ENCODE measurements at places on chromosomes 16 and 17. TPM values are rescaled to one million over a fixed set of nuclear protein-coding genes. Genes with fewer than 3 reads are reported as not detected.

GRCh38 chr17:6140188-6140587, 70.0 kb downstream of the WSCD1 start:
- DNase-seq, result no peak

DNA sequence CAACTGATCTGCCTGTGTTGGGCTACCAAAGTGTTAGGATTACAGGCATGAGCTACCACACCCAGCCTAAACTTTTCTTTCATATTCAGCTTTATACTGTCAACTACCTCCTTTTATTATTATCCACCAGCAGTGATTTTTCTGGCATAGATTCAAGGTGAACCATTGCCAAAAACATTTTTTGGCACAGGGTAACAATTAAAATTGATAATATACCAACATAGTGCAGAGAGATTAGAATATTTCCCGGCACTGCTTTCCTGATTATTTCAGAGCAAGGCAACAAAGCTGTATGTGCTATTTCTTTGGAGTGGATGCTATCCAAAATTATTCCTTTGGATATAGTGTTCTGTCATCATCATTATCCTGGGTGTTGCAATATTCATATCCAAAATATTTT, 781.6 kb upstream of the SOX9 start:
- no peak for DNase-seq

DNA sequence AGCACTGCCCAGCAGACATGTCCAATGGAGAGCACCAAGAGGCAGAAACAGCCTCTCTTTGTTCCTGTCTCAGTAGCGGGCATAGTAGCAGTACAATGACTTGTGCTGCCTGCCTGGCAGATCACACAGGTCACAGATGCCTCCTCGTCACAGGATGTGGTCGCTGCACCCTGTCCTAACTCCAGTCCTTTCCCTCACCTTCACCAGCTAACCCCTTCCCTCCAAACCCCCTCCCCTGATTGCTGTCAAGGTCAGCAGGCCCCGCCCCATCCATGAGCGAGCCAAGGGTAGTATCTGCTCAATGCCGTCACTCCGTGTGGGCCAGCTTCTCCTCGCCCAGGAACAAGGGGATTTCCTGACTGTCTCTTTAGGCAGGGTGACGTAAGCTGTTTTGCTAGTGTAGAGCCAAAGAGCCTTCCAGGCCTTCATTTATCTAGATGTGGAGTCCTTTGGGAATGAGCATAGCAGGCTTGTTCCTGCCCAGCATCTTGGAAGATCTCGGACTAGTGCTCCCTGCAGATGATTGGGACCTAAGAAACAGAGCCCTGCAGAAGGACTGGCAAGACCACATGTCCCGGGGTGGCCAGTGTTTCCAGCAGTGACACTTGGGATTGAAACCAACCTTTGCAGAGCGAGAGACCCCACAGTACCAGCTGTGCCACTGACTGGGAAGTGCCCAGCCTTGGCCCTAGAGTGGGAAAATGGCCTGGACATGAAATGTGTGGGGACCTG, 75.9 kb upstream of the TNRC6C start:
- DNase-seq, result peak; percentile 26

- no peak for DNase-seq
Observed at GRCh38 chr16:10950393-10950792, 6.0 kb downstream of the CLEC16A start.

GRCh38 chr16:89346869-89347268, 129.4 kb downstream of the ZNF778 start:
- no peak for DNase-seq

- no peak for DNase-seq
Observed at GRCh38 chr16:85768199-85768598, 17.3 kb upstream of the C16orf74 start.

DNA sequence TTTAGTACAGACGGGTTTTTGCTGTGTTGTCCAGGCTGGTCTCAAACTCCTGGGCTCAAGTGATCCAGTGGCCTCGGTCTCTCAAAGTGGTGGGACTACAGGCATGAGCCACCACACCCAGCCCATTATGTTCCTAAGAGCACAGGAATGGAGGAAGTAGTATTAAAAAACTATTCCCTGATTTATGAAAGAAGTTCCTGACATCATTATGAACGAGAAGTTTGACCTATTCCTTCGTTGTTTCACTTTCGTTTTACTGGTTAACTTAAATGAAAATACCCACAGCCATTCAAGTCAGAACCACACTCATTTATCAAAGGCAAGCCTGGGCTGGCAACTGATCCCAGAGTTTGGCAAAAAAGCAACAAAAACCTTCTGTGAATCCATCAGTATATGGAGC, 13.5 kb upstream of the CBX4 start:
- DNase-seq, result no peak

- no peak for DNase-seq
Observed at GRCh38 chr16:76577003-76577402, 299.8 kb downstream of the CNTNAP4 start.

GRCh38 chr17:1957037-1957436, 68.1 kb downstream of the RTN4RL1 start:
- no peak for DNase-seq

DNA sequence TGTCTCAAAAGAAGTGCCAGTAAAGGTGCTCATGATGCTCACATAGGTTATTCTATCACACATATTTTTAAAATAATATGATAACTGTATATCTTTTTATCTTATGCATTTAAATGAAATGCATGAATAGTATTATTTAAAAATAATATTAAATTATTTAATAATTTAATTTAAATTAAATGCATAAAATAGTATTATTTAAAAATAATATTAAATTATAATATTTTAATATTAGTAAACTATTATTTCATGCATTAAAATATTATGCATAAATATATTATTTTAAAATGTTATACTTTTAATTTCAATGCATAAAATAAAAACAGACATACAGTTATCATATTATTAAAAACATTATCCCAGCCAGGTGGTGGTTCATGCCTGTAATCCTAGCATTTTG, 33.4 kb downstream of the TMC7 start:
- no peak for DNase-seq

GRCh38 chr16:88076211-88076931, 125.1 kb downstream of the BANP start:
- no peak for DNase-seq

The DCTPP1 gene
- 25.6 TPM for total RNA-seq

The CSH2 gene
- not detected for total RNA-seq

The ABCC12 gene
- total RNA-seq, result 0.15 TPM

Measured in breast epithelium (tissue), 4 donors.